BJ (cell line): ENCODE measurements at places on chromosomes 12 and 14.

DNA sequence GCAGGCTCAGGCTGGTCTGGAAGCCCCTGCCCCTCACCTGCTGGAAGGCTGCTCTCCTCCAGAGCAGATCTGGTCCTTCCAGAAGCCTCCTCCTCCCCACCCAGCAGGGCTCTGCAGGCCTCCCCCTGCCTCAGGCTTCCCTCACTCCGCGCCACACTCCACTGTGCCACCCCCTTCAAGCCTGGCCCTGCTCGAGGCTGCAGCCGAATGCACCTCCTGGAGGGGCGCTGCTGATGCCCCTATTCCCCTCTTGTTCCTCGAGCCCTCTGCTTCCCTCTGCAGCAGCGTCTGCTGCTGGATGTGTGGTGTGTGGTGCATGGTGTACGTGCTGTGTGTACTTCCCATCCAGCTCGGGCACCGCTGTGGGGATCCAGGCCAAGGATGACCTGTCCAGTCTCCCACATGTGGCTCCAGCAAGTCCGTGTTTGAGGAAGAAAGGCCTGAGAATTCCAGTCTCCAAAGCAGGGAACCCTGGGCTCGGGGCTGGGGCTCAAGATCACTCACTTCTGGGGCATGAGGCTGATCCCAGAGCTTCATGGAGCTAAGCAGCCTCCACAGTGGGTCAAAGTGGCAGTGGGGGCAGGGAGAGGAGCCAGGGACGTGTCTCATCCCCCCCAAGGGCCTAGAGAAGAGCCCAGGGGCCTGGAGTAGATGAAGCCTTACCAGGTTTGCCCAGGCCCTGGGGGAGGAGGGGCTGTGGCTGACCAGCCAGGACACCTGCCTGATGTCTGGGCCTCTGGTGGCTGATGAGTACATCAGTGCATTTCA is 136.0 kb upstream of the C14orf180 start:
- DNase-seq, result no peak

- DNase-seq, result no peak
These were observed 15.8 kb downstream of the HIF1A start for GRCh38 chr14:61710853-61711817.

DNA sequence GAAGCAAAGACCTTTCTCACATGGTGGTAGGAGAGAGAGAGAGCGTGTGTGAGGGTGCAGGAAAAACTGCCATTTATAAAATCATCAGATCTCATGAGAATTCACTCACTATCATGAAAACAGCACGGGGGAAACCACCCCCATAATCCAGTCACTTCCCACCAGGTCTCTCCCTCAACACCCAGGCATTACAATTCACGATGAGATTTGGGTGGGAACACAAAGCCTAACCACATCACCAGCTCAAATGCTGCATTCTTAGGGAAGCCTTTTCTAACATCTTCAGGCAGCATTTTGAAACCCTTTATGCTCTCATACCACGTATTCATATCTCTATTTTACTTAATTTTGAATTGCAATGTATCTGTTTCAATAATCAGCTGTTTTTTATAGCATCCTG is 165.9 kb downstream of the TMTC3 start:
- no peak for DNase-seq

DNA sequence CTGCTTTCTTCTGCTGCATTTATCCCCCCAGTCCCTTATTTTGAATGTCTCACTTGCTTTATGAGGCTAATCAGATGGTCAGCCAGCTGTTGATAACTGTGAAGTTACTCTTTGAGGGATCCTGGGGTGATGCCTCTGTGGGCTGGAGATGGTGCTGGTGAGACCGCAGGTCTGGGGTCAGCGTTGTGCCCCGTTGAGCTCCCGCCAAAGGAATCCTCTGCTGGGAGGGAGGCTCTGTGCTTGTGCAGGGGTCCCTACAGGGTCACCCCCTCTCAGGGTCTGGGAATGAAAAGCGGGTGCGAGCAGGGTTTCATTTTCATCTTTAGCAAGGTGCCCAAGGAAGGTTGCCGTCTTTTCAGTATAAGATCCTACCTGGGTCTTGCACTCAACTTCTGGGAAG is 161.2 kb upstream of the RTL1 start:
- no peak for DNase-seq

- DNase-seq, result no peak
These were observed 82.0 kb downstream of the NTS start for GRCh38 chr12:85956081-85956480.

DNA sequence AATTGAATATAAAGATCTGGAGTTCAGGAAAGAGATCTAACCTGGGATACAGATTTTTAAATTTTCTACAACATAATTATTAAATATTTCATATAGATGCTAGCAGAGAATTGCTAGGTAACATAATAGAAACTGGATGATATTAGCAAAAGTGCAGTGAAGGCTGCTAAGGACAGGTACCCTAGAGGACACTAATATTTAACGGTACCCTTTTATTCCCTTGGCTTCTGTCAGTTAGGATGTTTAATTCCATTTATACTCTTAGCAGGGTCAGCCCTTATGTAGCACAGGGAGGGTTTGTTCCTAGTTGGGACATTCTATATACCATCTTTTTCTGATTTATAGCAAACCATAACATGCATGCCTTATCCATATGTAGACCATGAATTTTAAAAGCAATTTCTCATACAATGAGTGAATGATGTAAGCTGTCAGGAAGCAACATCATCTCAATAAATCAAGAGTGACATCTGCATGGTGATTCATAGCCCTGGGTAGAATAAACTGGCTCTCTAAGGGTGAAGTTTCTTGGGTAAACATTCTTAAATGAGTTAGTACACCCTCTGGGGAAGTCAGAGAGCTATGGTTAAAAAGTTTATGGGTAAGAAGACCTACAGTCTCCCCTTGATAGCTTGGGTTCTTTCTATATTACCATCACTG is 404.4 kb upstream of the MGAT4C start:
- DNase-seq, result no peak

- DNase-seq, result no peak
These were observed 36.3 kb upstream of the OAS1 start for GRCh38 chr12:112870267-112870980.

GRCh38 chr12:106288101-106288493 is 14.4 kb upstream of the TCP11L2 start:
- DNase-seq, result no peak

GRCh38 chr14:23653051-23653450 is 16.9 kb downstream of the DHRS2 start:
- DNase-seq, result no peak
